ENCODE measurements at places on chromosomes 16 and 17.

DNA sequence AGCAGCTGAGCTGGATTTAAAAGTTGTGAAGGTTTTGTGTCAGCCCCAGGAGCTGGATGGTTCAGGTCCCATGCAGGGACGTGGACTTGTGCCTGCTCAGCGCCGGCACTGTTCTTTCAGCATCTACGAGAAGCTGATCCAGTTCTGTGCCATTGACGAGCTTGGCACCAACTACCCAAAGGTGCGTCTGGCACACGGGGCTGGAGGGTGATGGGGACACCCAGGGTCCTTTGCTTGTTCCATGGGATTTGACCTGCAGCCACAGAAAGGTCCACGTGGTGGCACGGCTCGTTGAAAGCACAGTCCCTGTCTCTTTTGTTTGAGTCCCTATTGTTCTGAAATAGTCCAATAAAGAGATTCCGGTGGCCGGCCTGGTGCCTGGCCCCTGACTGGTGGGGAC is 18.1 kb upstream of the ITGB4 start:
- DNase-seq = no peak

GRCh38 chr17:32720671-32721070 is 156.3 kb downstream of the MYO1D start:
- no peak for DNase-seq

DNA sequence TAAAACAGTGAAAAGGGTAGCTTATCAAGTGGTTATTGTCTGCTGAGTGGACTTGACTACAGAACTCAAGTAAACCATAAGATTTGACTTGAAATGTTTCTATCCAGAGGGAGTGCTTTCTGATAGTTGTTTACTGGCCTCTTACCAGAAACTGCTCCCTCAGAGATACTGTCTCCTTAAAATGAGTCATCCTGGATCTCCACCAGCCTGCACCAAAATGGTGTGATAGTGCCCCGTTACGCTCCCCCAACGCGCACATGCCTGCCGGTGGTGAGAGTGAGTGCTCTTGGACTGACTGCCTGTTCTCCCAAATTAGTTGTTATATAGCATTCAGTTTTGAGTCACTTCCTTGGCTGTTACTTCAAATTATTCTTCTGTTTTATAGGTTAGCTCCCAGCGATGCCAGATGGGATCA is 22.9 kb downstream of the PRCD start:
- no peak for DNase-seq

- no peak for DNase-seq
These were observed 148.1 kb downstream of the KCNJ2 start for GRCh38 chr17:70317421-70317820.

DNA sequence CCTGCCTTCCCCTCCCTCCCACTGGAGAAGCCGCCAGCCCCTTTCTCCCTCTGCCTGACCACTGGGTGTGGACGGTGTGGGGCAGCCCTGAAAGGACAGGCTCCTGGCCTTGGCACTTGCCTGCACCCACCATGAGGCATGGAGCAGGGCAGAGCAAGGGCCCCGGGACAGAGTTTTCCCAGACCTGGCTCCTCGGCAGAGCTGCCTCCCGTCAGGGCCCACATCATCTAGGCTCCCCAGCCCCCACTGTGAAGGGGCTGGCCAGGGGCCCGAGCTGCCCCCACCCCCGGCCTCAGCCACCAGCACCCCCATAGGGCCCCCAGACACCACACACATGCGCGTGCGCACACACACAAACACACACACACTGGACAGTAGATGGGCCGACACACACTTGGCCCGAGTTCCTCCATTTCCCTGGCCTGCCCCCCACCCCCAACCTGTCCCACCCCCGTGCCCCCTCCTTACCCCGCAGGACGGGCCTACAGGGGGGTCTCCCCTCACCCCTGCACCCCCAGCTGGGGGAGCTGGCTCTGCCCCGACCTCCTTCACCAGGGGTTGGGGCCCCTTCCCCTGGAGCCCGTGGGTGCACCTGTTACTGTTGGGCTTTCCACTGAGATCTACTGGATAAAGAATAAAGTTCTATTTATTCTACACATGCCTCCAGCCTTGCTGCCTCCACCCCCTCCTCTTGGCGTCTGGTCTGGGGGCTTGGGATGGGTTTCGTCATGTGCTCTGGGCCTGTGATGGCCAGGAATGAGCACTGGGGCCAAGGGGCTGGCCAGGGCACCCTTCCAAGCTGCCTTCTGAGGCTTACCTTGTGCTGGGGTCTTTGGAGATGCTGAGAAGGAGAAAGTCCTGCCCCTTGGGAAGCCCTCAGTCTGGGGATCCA is 7.3 kb downstream of the GJD3 start:
- no peak for DNase-seq

DNA sequence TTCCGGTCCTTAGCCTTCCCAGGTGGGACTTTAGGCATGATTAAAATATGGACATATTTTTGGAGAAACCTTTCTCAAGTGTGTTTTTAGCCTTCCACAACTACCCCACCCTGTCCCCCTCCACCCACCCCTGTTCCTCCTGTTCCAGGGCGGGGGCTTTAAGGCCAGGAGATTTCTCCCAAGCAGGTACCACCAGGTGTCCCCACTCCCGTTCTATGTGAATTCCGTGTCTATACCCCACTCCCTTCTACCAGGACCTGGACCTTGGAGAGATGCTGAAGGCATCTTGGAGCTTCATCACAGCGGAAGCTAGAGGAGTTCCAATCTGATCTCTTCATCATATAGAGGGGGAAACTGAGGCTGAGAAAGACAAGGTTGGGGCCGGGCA is 9.7 kb downstream of the CA4 start:
- no peak for DNase-seq

DNA sequence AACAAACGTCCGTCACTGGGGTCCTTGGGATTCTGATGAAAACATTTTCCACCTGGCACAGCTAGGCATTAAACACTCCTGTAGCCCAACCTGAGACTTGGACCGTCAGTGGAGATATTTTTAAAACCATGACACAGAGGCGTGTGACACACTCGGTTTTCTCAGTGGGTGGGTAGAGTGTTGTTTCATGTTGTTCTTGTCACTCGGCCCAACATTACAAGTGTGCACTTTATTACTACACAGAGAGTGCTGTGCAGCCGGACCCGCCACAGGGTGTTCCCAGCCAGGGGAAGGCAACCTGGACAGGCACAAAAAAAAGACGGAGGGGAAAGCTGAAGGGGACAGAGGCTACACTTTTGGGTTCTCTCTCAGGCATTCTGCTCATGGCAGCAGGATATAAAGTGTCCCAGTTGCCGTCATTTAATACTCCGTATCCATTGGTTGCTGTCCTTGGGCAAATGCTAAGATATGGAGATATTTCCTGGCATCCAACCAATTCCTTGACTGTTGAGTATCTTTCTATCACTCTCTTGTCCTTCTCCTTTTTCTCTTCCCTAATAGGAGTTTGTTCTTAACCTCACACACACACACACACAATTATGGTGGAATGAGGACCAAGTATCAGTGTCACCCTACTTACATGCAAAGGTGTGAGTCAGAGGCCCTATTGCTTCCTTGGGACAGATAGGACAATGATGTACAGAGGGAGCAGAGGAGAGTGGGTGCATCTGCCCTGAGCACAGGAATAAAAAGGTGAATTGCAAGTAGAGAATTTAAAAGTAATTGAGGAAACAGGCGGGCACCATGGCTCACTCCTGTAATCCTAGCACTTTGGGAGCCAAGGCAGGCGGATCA is 154.1 kb upstream of the SOX9 start:
- DNase-seq = no peak

- DNase-seq = peak; percentile 86
These were observed at the start of gene ACTG1 for GRCh38 chr17:81512562-81513371. Gene ACTG1, minus strand, starts transcription at chr17:81512799. Its CDS starts 445 bp downstream, at chr17:81512354.

- DNase-seq = no peak
These were observed 15.4 kb downstream of the FBXO31 start for GRCh38 chr16:87368029-87368770.
